ENCODE measurements at places on chromosomes 11 and 22. TPM values are rescaled to one million over a fixed set of nuclear protein-coding genes. Genes with fewer than 3 reads are reported as not detected.
A peak's percentile ranks its signal among the peaks of the same experiment; 100 is the strongest.

PHOX2A gene
- total RNA-seq = not detected

GRCh38 chr11:117932947-117933346 is 3.7 kb upstream of the TMPRSS13 start:
- peak; percentile 0 for DNase-seq
- H3K36me3 ChIP-seq = no peaks in the 10 kb centered on the region
- H3K4me1 ChIP-seq = peaks cover 62% of the 10 kb centered on the region
- H3K4me3 ChIP-seq = no peak overlapping the region
- H3K27ac ChIP-seq = peak overlapping the region; percentile 65

SMIM35 gene
- total RNA-seq = 3.0 TPM

DNA sequence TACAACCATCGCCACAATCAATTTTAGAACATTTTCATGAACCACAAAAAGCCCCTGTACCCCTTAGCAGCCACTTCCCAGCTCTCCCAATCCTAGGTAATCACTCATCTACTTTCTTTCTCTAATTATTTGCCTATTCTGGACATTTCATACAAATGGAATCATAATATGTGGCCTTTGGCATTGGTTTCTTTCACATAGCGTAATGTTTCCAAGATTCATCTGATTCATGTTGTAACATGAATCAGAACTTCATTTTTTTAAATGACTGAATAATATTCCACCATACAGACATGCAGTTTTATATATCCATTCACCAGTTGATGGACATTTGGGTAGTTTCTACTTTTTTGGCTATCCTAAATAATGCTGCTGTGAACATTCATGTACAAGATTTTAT is 56.2 kb upstream of the RCN1 start:
- no peak for DNase-seq
- no peak overlapping the region for H3K27ac ChIP-seq
- no peak overlapping the region for H3K4me3 ChIP-seq
- peaks cover 13% of the 10 kb centered on the region for H3K27me3 ChIP-seq
- no peaks in the 10 kb centered on the region for H3K4me1 ChIP-seq

DNA sequence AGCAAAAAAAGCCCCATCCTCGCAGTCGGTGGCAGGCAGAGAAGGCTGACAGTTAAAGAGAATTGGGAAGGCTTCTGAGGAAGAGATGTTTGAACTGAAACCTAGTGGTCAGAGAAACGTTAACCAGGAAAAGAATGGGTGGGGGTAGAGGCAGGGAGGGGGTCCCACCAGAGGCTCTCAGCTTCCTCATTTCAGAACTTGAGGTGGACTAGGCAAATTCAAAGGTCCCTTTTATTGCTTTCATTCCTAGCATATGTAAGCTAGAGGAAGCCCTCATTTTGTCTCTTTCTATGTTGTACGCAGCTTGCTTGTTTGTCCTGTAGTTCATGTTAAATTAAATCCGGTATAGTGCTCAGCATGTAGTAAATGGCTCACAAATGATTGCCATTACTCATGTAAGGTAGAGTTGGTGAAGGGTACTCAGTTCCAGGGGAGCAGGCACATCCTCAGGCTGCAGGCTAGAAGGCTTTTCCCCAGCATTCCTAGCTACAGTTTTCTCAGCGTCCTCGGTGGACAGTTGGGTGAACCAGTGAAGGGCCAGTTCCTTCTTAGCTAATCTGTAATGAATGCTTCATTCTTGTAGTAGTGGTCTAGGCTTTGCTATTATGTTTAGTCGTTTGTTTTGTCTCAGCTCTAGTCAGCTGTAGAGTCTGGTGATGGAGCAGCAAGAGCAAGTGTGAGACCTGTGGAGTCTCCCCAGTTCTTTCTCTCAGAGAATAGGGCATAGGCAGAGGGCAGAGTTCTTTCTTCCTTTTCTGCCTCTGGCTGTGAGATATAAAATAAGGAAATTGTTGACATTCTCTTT is 58.6 kb downstream of the UVRAG start:
- peaks cover 7% of the 10 kb centered on the region for H3K4me1 ChIP-seq
- no peak overlapping the region for H3K27ac ChIP-seq
- H3K36me3 ChIP-seq = no peaks in the 10 kb centered on the region
- no peak overlapping the region for H3K4me3 ChIP-seq
- H3K27me3 ChIP-seq = no peaks in the 10 kb centered on the region
- no peak for DNase-seq

INPP5J gene
- total RNA-seq = 0.31 TPM

- no peaks in the 10 kb centered on the region for H3K36me3 ChIP-seq
- no peaks in the 10 kb centered on the region for H3K4me1 ChIP-seq
- no peak overlapping the region for H3K27ac ChIP-seq
- H3K4me3 ChIP-seq = no peak overlapping the region
- H3K27me3 ChIP-seq = peaks cover 3% of the 10 kb centered on the region
- no peak for DNase-seq
Observed at GRCh38 chr11:105937331-105937730, 84.7 kb downstream of the MSANTD4 start.

- H3K36me3 ChIP-seq = peaks cover 10% of the 10 kb centered on the region
- H3K4me3 ChIP-seq = peak overlapping the region; percentile 97
Observed at GRCh38 chr11:114440121-114440860, 1.0 kb downstream of the REXO2 start.

DNA sequence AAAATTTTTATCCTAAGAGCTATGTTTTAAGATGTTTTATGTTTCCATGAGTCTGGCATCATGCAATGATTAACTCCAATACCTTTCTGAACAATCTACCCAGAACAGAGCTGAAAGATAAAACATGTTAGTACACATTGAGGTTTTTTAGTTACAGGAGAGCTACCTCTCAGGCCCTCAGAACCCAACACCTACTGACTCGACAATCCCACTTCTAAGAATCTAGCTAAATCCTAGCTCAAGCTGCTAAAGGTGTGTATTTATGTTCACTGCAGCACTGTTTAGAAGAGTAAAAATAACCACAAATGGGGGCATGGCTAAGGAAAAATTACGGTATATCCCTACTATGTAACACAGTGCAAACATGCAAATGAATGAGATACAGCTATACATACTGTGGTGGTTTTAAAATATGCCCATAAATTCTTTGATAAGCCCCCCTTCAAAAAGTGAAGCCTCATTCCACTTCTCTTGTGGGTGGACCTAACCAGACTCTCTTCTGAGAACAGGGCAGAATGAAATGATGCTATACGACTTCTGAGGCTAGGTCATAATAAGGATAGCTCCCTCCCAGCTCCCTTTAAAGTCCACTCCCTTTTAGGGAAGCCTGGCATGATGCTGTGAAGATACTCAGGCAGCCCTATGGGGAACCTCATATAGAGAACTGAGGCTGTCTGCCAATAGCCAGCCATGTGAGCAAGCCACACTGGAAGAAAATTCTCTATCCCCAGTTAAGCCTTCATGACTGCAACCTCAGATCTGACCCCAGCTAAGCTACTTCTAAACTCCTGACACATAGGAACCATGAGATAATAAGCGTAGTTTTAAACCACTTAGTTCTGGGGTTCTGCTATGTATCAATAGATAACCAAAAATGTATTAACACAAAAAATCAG is 29.5 kb downstream of the TMEM123 start:
- no peaks in the 10 kb centered on the region for H3K27me3 ChIP-seq
- DNase-seq = no peak
- peaks cover 51% of the 10 kb centered on the region for H3K4me1 ChIP-seq
- H3K27ac ChIP-seq = peak overlapping the region; percentile 52
- peaks cover 55% of the 10 kb centered on the region for H3K36me3 ChIP-seq
- H3K4me3 ChIP-seq = peak overlapping the region; percentile 10

EHD1 gene
- 195 TPM for total RNA-seq

YAP1 gene
- total RNA-seq = not detected

RIBC2 gene
- total RNA-seq = 11.2 TPM

DNA sequence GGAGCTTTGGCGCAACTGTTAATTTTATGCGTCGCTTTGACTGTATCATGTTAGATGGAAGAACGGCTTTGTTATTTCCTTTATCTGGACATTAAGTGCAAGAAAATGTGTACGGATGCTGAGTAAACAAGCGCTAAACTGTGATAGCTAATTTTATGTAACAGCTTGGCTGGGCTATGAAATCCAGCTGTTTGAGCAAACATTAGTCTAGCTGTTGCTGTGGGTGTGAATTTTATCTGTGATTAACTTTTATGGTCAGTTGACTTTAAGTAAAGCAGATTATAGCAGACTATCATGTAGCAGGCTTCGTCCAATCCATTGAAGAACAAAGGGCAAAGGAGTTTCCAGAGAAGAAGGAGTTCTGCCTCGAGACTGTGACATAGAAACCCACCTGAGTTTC is 14.0 kb downstream of the OR8A1 start:
- no peaks in the 10 kb centered on the region for H3K36me3 ChIP-seq
- no peak overlapping the region for H3K27ac ChIP-seq
- no peak overlapping the region for H3K4me3 ChIP-seq
- no peak for DNase-seq
- H3K27me3 ChIP-seq = peaks cover 12% of the 10 kb centered on the region

GRCh38 chr22:45645526-45646414 is 25.9 kb upstream of the ATXN10 start:
- peaks cover 36% of the 10 kb centered on the region for H3K27me3 ChIP-seq
- no peaks in the 10 kb centered on the region for H3K36me3 ChIP-seq
- peak overlapping the region; percentile 72 for H3K4me3 ChIP-seq
- H3K27ac ChIP-seq = peak overlapping the region; percentile 45
- peaks cover 19% of the 10 kb centered on the region for H3K4me1 ChIP-seq

MMP12 gene
- total RNA-seq = not detected

GRCh38 chr11:118607401-118608359 is at the start of gene PHLDB1:
Gene PHLDB1, plus strand, starts transcription at chr11:118607615. Its CDS starts 6,222 bp downstream, at chr11:118613837.
- peaks cover 27% of the 10 kb centered on the region for H3K27me3 ChIP-seq
- no peak within 1 kb of the TSS for H3K27ac ChIP-seq
- H3K36me3 ChIP-seq = peaks cover 4% of the 10 kb centered on the region

GRCh38 chr11:20474176-20474881 is 86.8 kb downstream of the PRMT3 start:
- peaks cover 39% of the 10 kb centered on the region for H3K36me3 ChIP-seq
- no peaks in the 10 kb centered on the region for H3K27me3 ChIP-seq
- no peak overlapping the region for H3K4me3 ChIP-seq
- no peak for DNase-seq

- H3K27ac ChIP-seq = no peak overlapping the region
- H3K27me3 ChIP-seq = peaks cover 17% of the 10 kb centered on the region
- DNase-seq = no peak
- peaks cover 11% of the 10 kb centered on the region for H3K4me1 ChIP-seq
- H3K4me3 ChIP-seq = no peak overlapping the region
Observed at GRCh38 chr11:2924381-2924780, 4.8 kb downstream of the PHLDA2 start.

DNA sequence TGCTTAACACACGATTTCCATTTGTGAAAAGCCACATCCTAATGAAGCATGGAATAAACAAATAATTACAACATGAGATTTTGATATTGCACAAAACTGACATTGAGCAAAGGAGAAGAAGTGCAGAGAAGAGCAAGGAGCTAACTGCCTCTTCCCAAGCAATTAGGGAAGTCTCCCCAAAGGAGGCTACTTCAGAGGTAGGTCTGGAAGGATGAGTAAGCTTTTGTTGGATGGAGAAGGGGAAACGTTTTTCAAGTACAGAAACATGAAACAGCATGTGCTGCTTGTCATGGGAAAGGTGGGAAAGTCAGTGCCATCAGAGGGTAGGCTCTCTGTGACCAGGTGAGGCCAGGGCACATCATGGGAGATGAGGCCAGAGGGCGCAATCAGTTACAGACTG is 132.2 kb upstream of the SESN3 start:
- no peaks in the 10 kb centered on the region for H3K36me3 ChIP-seq
- peaks cover 5% of the 10 kb centered on the region for H3K4me1 ChIP-seq
- H3K4me3 ChIP-seq = no peak overlapping the region
- no peak for DNase-seq

OR4A5 gene
- total RNA-seq = not detected

DNA sequence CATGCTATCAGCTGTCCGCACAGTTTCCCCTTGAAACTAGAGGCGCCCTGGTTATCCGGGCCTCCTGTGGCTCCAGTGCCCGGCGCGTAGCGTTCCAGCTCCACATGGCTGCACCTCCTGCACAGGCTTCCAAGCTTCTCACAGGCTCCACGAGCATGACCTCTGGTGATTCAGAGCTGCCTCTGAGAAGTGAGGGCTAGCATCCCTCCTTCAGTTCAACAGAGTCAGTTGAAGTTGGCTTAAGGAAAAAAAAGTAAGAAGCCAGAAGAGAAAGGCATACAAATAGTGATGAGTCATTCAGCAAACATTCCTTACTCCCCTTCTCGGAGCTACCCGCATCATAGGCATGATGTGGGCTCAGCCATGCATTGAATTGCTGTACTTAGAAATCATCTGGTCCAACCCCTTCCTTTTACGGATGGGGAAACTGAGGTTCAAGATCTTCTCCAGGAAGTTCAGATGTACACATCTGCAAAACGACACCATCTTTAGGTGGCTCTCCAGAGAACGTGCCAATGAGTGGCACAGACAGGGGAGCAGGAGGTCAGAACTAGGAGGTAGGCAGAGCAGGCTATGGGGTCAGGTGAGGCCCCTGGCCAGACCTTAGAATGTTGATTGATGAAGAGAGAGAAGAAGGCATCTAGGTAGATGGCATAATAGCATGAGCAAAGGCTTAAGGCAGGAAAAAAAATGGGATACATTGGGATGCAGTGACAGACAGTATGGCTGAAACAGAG is 216.3 kb upstream of the TBCEL start:
- H3K4me1 ChIP-seq = peaks cover 5% of the 10 kb centered on the region
- H3K4me3 ChIP-seq = no peak overlapping the region
- no peak overlapping the region for H3K27ac ChIP-seq
- peaks cover 11% of the 10 kb centered on the region for H3K27me3 ChIP-seq

DNA sequence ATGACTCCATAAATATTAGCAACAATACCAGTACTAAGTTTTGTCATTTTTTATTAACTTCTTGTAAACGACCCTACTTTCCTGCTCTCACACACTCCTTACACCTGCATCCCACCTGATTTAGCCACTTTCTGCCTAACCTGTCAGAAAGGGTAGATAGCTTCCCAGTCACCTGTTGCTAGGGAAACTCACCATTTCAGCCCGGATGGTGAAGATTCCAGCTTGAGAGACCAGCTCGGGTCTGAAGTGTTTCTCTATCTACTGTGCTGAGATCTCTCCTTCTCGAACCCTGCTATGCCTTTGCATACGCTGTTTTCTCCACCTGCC is at the start of gene PARVG:
Gene PARVG (plus strand): TSS at position 220 of the 327 bp plus-strand sequence. CDS start 2,405 bp downstream, outside the sequence.
- H3K27me3 ChIP-seq = peaks cover 8% of the 10 kb centered on the region
- H3K36me3 ChIP-seq = peaks cover 6% of the 10 kb centered on the region
- peak within 1 kb of the TSS; percentile 97 for H3K4me3 ChIP-seq
- peaks cover 21% of the 10 kb centered on the region for H3K4me1 ChIP-seq
- no peak for DNase-seq

GRCh38 chr11:128563942-128564641 is 23.3 kb downstream of the ETS1 start:
- no peak for DNase-seq
- H3K36me3 ChIP-seq = peaks cover 9% of the 10 kb centered on the region
- no peak overlapping the region for H3K27ac ChIP-seq
- peaks cover 2% of the 10 kb centered on the region for H3K27me3 ChIP-seq
- H3K4me1 ChIP-seq = peaks cover 20% of the 10 kb centered on the region

GRCh38 chr22:39240831-39241793 is 3.7 kb downstream of the PDGFB start:
- peak overlapping the region; percentile 43 for H3K27ac ChIP-seq
- peak overlapping the region; percentile 73 for H3K4me3 ChIP-seq
- peak; percentile 52 for DNase-seq
- H3K4me1 ChIP-seq = peaks cover 32% of the 10 kb centered on the region
- H3K27me3 ChIP-seq = peaks cover 72% of the 10 kb centered on the region
- H3K36me3 ChIP-seq = peaks cover 2% of the 10 kb centered on the region
